ENCODE measurements at places on chromosomes 13 and 19.

GRCh38 chr19:31356587-31357314 is 7.5 kb upstream of the TSHZ3 start:
- no peak for DNase-seq

DNA sequence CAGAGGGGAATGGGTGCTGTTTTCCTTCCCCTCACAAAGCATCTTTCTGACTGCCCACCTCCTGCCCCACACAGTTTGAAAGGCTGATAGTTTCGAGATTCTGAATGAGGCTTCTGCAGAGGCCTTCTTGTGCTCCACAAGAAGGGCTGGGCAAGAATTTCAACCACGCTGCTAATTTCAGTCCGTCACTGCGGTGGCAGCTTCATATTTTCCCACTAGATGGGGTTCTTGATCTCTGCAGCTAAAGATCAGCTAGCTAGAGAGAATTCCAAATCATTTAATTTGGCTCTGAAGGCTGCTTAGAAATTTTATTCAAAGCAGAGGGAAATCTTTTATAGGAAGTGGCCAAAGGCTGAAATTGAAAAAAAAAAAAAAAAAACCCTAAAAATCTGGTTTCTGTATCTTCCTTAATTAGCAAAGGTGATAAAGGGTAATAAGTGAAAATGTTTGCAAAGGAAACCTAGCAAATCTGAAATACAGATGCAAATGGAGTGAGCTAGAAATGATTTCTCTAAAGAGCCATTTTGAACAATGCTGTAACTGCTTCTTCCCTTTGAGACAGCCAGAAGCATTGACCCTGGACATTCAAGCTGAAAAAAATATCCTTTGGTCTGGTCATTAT is 38.0 kb upstream of the C13orf42 start:
- DNase-seq = no peak

DNA sequence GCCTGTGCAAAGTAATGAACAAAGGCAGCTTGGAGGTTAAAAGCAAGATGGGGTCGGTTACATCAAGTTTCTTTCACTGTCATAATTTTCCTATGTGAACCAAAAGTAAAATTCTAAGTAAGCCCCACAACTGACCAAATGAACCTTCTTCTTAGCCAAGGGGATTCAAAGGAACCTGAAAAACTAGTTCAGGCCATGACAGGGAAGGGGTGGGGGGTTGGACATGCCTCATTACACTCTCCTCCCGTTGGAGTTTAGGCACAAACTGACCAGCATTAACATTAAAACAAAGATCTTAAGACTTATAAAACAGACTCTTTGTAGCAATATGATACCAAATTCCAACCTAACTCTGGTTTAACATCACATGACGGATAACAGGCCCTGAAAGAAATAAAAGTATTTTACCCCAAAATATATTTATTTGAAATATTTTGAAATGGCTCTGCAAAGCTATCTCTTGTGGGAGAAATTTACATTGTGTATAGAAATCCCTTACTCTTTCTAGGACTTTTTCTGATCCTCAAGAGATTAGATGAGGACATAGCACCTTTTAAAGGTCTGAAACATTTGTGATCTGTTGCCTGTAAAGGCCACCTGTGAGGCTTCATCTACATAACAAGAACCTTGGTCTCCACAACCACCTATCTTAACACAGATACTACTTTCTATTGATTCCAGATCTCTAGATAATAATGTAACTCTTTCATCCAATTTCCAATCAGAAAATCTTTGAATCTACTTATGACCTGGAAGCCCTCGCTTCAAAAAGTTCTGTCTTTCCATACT is 1829.0 kb upstream of the MIR17HG start:
- DNase-seq = no peak

- DNase-seq = no peak
Observed at GRCh38 chr13:82292334-82292733, 1589.9 kb downstream of the SLITRK1 start.

DNA sequence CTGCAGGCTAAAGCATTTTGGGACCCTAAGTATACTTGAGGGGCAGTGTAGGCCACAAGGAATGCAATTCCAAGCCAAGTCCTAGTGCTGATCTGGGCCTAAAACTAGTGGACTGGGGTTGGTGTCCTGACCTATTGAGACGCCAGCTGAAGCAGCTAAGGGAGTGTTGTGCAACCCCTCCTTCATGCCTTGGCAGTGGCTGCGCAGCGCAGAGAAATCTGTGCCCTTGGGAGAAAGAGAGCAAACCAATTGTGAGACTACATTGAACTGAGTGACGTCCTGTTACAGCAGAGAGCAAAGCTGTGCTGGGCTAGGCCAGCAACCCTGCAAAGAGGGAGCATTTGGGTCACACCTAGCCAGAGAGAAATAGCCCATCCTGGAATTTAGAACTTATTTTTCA is 2715.0 kb upstream of the PCDH20 start:
- DNase-seq = no peak

- DNase-seq = no peak
Observed at GRCh38 chr13:24116131-24116530, 44.4 kb upstream of the SPATA13 start.

DNA sequence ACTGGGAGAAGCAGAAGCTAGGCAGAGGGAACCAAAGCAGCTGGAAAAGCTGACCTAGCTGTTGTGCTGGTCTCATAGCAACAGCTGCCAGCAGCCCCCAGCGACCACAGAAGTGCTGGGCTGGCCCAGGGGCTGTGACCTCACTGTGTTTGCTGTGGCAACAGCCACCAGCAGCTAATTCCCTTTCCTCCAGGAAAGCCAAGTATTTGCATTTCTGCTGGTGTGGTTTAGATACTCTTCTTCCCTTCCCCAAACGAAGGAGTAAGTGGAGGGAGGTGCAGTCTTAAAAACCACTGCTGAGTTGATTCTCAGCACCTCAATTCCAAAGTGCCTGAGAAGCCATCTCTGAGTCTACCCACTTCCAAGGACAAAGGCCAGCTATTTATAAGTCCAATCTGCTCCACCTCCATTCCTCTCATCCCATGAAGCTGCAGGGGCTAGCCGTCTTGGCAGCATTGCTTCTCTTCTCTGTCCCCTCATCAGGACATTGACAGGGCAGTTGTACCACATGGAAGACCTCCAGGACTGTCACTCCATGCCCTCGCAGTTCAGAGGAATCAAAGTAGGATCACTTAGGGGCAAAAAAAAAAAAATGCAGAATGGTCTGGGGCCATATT is 11.5 kb upstream of the CCDC97 start:
- DNase-seq = no peak

DNA sequence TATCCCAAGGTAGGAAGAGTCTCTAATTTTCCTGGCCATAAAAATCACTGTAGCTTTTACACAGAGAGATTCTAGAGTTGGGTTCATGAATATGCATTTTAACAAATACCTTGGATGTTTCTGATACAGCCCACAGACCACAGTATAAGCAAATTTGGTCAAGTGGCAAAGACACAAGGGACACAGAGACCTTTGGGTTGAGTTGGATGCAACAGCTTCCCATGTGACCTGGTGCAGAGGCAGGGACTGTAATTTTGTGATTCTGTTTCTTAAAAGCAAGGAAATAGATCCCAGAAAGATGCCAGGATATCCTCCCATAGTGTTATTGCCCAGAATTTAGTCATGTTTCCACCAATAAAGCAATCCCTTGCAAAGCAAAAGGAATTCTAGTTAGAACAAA is 27.0 kb downstream of the FPR3 start:
- DNase-seq = no peak

GRCh38 chr19:28316464-28316863 is 896.5 kb downstream of the UQCRFS1 start:
- DNase-seq = no peak

- DNase-seq = no peak
Observed at GRCh38 chr19:55208880-55209692, at the start of gene PTPRH. Gene PTPRH, minus strand, starts transcription at chr19:55209501. Its CDS starts 68 bp downstream, at chr19:55209433.

GRCh38 chr13:113952151-113952982 is 21.5 kb downstream of the C13orf46 start:
- no peak for DNase-seq

DNA sequence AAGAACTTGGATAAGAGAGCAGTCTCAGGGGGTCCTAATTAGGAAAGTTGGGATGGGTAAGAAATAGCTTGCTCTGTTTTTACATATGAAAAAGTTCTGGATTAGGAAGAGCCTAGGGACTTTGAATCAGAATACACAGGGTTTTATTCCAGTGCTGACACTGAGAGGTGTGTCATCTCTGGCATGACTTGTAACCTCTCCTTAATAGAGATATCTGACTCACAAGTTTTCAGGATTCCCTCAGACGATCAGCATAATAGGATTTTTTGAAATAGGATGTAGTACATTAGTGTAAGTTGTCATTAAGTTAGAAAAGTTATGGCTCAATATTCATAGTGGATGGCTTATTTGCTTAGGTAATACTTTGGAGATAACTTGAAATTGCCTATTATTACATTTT is 555.2 kb upstream of the MIR17HG start:
- no peak for DNase-seq

GRCh38 chr13:44437356-44438233 is 64.0 kb downstream of the SERP2 start:
- DNase-seq = peak; percentile 47

GRCh38 chr13:97283888-97284287 is 61.8 kb downstream of the MBNL2 start:
- DNase-seq = no peak

- DNase-seq = no peak
Observed at GRCh38 chr19:17902701-17903100, 30.1 kb upstream of the CCDC124 start.

DNA sequence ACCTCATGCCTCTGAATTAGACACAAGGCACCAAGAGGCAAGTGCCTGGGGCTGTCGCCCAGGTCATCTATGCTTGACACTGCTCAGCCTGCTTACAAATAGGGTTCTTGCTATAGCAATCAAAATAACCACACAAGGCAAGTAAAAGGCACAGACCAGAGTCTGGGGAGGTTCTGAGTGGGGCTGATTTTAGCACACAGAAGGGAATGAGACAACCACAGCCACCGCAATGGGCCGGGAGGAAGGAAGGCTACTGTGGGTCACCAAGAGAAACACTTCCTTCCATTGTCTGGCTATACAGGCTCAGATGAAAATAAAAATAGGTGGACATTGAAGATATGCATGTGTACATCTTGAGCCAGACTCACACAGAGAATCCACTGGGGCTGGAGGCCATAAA is 159.1 kb downstream of the DLEU7 start:
- no peak for DNase-seq

DNA sequence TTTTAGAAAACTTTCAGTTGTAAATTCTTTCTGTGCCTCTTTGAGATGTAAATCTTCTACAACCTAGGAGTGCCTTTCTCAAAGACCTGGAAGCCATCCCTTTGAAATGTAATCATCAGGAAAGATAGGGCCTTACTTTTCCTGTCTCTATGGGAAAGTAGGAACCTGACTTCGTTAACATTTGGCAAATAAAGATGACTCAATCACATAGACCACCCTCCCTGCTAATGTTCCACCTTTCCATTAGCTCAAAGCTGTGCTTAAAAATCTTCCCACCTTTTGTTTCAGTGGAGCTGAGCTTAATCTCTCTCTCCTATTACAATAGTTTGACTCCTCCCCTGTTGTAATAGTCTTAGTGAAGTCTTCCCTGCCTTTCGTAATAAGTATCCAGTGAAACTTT is 247.7 kb downstream of the OLFM4 start:
- no peak for DNase-seq

GRCh38 chr19:30256496-30256850 is 115.7 kb upstream of the ZNF536 start:
- DNase-seq = no peak

DNA sequence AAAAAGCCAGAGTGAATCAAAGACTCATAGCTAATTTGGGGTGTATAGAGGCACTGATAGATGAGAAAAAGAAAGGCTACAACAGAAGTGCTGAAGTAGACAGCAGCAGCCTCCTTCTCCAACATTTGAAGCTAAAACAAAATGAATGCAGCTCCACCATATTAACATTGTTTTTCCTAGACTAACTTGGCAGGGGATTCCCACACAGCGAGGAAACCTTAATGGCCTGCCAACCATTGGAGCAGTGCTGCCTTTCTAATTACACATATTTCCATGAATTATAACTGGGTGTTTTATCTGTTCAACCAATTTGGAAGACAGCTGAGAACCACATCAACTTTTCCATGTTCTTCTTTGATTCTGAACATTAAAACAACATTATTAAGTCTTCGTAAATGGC is 478.6 kb downstream of the LIG4 start:
- no peak for DNase-seq

GRCh38 chr19:4774136-4774535 is 17.4 kb upstream of the FEM1A start:
- no peak for DNase-seq

GRCh38 chr13:76016799-76017400 is 380.8 kb downstream of the LMO7 start:
- peak; percentile 18 for DNase-seq

DNA sequence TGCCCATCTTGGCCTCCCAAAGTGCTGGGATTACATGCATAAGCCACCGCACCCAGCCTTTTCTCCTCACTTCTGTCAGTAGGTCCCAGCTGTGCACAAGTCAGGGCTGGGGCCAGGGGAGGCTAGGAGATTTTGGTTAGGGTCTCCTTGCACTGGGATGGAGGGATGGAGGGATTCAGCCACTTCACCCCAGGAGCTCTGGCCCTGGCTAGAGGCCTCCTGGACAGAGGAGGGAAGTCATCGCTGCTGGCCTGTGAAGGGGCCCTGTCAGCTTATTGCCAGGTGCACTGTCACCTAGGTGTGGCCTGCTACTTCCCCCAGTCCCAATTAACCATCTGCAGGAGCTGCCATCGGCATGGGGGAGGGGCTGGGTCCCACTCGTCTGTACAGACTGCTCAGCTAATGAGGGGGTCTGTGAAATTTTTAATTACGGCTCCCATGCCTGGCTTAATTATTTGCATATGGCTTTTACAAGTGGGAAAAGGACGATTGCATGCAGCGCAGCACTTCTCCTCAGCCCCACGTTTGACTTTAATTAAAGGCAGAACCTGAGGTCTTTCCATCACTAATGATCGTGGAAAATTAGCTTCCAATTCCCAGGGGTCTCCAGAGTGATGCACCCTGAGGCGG is 52.4 kb downstream of the CHST8 start:
- DNase-seq = no peak

- no peak for DNase-seq
Observed at GRCh38 chr19:33814181-33815165, 17.8 kb downstream of the KCTD15 start.

GRCh38 chr13:57136093-57136492 is 4.6 kb upstream of the PRR20A start:
- no peak for DNase-seq

- no peak for DNase-seq
Observed at GRCh38 chr19:28940751-28941500, 272.0 kb downstream of the UQCRFS1 start.

GRCh38 chr19:41288673-41289530 is 21.1 kb upstream of the CCDC97 start:
- DNase-seq = no peak
